ENCODE measurements at places on chromosomes 11 and 22.

- no peak for DNase-seq
These were observed 1282.0 kb upstream of the CNTN5 start for GRCh38 chr11:97738751-97739150.

DNA sequence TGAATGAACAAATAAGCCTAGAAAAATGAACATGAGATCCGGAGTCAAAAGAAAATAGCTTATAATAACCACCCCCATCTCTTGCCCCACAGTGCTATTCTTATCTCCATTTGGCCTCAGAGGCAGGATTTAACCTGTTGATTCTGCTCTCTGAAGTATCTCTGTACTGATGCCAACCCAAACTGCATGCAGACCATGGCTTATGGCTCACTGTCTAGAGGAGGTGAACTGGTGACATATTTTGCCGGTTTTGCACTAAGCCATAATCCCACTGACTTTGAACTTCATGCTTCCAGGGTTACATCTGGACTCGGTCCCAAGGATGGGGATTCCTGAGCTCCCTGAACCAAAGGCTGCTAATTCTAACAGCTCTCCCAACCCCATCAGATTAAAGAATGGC is 397.1 kb downstream of the TENM4 start:
- no peak for DNase-seq

- DNase-seq, result no peak
These were observed 34.7 kb downstream of the PISD start for GRCh38 chr22:31627223-31627731.

DNA sequence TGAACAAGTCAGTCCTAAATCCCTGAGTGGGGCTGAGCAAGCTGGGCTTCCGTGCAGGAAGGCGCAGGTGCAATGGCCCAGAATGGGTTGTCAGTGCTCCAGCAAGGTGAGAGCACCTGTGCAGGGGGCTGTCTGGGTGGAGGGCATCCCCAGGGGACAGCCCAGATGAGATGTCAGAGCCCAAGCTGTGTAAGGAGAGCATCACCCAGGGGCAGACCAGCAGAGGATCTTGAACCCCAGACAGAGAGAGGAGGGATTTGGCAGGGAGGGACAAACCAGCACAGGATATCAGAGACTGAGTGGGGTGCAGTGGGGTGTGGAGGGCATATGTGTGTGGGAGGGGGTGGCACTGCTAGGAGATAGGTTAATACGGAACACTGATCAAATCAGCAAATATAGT is 114.9 kb upstream of the TMEM45B start:
- DNase-seq, result no peak

DNA sequence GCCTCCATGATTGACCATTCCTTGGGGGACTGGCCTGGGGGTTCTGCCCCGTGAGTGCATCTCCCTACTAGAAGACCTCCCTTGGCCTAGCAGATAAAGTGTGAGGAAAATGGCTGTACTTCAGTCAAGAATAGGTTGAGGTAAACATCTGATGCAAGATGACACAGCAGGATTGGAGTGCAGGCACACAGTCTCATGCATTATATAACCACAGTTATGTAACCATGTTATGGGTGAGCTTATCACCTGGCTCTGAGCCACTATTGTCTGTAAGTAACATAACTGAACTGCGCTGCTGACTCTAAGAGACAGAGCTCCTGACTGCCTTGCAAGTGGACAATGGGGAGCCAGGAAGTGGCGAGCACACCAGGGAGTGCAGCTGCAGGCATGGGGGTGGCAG is 378.7 kb upstream of the ANO5 start:
- no peak for DNase-seq

DNA sequence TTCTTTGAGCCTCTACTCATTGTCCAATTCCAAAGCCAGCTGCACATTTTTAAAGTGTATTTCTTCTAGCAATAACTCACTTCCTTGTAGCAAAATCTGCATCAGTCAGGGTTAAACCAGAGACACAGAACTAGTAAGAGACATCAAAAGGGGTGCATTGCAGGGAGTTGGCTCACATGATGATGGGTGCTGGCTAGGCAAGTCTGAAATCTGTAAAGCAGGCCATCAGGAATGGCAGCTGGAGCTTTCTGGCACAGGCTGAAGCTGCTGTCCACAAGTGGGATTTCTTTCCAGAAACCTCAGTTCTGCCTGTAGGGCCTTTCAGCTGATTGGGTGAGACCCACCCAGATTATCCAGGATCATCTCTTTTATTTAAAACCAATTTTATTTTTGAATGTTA is 698.1 kb downstream of the NTM start:
- no peak for DNase-seq

- no peak for DNase-seq
These were observed 15.6 kb upstream of the SYT13 start for GRCh38 chr11:45301537-45302246.

GRCh38 chr11:66696146-66696545 is 18.5 kb upstream of the RBM4B start:
- no peak for DNase-seq

- no peak for DNase-seq
These were observed 56.0 kb upstream of the PARVA start for GRCh38 chr11:12321217-12321937.

Data from HTR-8/SVneo (cell line).